Bronchial epithelial cell (primary cell): ENCODE measurements at places on chromosomes 4 and X.

DNA sequence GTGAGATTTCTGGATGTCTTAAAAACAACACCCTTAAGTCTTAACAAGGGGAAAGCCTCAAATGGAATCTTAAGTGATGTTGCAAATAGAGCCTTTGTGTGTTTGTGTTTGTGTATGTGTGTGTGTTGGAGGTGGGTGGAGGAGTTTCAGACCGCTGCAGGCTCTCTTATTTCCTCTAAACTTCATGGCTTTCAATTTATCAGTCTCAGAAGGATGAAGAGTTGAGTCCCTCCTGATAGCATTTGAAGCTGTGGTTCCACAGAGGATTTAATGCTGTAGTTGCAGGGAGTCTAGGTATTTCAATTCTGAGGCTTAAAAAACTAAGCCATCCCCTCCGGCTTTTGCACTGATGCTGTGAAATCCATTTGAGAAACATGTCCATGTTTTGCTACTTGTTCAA is 4.3 kb upstream of the AGA start:
- DNase-seq, result no peak

DNA sequence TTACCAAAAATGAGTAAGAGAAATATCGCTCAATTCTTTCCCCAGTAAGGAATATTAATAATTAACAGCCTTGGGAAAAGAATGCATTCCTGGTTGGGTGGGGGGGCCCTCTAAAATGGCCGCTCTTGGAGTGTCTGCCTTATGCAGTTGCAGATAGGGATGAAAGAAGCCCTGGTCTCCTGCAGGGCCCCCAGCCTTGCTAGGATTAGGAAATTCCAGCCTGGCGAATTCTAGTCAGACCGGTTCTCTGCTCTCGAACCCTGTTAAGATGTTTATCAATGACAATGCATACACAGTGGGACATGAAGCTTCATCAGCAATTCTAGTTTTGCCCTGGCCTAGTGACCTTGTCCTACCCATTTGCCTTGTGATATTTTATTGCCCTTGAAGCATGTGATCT is 1047.7 kb upstream of the GRID2 start:
- no peak for DNase-seq

DNA sequence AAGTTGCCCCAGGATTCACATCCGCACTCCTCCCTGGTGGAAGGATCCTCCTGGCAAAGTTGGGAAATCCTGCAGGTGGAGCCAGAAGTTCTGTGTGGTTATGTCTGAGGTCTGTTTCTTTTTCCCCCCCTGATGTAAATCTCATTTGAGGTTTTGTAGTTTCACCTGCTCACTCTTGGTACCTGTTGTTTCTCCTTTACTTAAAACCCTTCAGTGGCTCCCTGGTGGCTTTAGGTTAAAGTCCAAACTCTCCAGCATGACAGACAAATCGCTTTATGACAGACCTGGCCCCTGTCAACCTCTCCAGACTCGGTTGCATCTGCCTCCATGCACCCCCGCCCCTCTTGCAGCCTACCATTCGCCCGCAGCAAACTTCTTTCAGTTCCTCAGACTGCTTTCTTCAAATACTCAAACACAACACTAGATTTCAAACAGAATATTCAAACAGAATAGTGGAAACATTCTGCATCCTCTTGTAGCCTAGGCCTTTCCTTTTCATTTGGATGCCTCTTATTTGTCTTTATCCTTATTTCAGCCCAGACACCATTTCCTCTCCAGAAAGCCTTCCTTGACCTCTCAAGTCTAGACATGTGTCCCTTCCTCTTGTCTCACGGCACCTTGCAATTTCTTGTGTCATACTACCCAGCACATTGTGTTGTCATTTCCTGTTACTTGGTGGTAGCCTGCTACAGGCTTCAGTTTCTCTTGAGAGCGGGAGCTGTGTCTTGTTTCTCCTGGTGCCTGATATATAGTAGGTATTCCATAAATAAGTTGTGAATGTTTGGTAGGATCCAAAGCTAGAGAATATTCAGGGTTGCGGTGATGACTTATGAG is 24.8 kb downstream of the IL13RA1 start:
- DNase-seq, result peak; percentile 84

DNA sequence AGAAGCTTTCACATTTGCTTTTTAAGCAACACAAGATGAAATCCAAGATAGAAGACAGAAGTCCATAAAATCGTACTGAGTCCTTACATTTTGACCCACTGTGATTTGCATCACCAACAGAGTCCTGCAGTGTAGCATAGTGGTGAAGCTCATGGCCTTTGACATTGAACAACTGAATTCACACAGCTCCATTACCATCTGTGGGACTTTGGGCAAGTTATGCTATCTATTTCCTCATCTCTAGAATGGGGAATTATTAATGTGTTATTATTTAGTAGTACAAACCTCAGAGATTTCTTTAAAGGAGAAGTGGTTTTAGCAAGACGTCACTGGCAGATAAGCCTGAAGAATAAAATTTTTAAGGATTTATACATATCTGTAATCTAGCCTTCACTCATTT is 10.7 kb downstream of the GPRIN3 start:
- DNase-seq, result no peak

GRCh38 chr4:184980261-184980660 is 38.0 kb upstream of the HELT start:
- DNase-seq, result peak; percentile 44

GRCh38 chrX:36986231-36986630 is 21.9 kb upstream of the FAM47C start:
- no peak for DNase-seq

GRCh38 chrX:119690921-119691716 is 1.8 kb downstream of the SEPTIN6 start:
- peak; percentile 22 for DNase-seq

- DNase-seq, result no peak
Measured at GRCh38 chrX:69074726-69075125, 90.5 kb downstream of the PJA1 start.

DNA sequence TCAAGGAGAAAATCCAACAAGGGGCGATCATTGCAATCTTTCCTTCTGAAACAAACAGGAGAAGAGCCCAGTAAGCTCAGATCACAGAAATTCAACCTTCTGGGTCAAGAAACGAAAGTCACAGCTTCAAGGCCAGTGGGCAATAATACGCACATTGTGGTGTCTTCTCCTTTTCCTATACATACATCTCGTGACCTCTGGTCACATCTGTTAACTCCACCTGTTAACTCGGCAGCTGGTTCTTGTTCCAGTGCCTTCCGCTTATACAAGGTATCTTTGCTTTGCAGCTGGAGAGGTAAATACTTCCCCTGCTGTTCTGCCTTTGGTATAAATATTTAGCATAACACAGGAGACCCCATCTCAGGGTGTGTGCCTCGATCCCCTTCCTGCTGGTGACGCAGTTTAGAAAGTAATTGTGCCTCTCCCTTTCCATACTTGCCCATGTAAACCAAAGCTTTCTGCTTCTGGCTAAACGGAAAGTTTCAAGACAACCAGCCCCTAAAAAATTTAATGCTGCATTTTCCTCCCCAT is 45.0 kb downstream of the CCDC149 start:
- DNase-seq, result no peak

DNA sequence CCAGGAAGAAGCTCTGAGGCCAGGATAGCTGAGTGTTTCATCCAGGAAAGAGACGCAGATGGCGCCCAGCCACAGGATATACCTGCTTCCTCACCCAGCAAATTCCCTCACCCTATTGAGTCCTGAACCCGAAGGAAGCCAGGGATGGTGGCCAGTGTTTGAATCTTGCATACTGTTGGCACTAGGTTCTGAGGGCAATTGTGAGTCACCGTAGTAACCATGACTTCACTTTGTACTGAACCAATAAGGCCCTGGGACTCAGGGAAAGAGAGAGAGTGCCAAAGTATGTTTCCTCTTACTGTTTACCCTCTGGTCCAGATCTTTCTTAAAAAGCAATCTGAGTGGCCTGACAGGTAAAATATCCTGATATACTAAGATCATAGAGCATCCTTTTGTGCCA is 25.6 kb upstream of the SMIM10L2A start:
- DNase-seq, result peak; percentile 80

DNA sequence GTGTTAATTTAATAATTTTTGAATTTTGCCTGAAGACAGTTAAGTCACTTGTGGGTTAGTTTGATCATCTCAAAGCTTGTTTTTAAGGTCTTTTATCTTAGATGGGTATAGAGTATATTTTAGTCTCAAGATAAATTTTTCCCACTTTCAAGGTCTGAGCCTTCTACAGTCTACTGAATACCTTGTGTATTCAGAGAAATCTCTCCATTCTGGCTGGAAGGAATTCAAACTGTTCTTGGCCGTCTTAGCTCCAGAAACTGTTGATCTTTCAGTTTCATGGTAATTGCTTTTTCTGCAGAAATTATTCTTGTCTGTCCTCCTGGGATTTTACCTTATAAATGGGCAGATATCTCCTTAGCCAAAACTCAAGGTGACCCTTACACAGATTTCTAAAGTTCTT is 97.9 kb downstream of the GC start:
- no peak for DNase-seq

- DNase-seq, result no peak
Measured at GRCh38 chrX:13239272-13239671, 80.6 kb downstream of the ATXN3L start.

DNA sequence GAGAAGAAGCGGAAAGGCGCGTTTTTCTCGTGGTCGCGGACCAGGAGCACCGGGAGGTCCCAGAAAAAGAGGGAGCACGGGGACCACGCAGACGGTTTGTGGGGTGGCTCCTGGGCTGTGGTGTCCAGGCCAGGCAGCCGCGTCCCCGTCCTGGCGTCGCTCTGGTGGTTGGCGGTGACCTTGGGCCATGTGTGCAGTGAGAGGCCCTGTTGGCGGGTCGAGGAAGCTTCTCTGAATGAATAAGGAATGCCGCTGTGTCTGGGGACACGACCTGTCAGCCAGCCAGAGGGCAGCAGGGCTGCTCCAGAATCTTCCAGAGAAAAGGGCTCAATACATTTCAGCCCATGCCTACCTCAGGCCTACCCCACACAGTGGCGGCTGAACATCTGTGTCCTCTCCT is 24.3 kb upstream of the HGFAC start:
- no peak for DNase-seq

DNA sequence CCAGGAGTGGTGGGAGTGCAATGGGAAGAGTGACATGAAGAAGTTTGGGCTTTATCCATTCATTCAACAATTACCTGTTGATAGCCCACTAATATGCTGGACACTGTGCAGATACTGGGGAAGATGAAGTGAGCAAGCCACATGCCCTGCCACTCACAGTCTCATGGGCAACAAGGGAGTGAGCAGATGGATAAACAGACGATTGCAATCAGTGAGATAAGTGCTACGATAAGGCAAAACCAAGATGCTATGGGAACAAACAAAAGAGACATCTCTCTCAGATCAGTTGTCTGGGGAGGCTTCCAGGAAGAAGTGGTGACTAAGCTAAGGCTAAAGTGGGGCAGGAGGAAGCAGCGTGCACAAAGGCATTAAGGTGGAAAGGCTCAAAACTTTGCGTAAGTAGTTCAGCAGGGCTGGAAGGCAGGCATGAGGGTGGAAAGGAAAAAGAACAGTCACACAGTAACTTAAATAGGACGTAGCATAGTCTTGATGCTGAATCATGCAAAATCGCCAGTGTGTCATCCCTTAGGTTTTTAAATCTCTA is 31.7 kb downstream of the GAB3 start:
- peak; percentile 90 for DNase-seq

DNA sequence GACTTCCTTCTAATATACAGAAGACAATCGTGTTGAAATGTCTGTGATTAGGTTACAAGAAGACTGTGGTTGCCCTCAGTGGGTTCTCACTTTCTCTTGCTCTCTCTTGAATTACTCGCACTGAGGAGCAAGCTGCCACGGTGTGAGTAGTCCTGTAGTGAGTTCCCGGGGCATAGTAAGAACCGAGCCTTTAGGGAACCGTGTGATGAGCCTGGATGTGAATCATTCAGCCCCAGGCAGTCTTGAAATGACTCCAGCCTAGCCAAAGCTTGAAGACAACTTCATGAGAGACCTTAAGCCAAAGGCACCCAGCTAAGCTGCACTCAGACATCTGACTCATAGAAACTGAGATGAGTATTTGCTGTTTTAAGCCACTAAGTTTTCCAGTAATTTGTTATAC is 292.7 kb downstream of the SPOCK3 start:
- DNase-seq, result peak; percentile 95

- no peak for DNase-seq
Measured at GRCh38 chr4:184114431-184114830, 103.2 kb downstream of the ENPP6 start.

- peak; percentile 57 for DNase-seq
Measured at GRCh38 chr4:137707626-137708025, 175.3 kb upstream of the PCDH18 start.

GRCh38 chrX:23745786-23746185 is 2.7 kb upstream of the ACOT9 start:
- no peak for DNase-seq

DNA sequence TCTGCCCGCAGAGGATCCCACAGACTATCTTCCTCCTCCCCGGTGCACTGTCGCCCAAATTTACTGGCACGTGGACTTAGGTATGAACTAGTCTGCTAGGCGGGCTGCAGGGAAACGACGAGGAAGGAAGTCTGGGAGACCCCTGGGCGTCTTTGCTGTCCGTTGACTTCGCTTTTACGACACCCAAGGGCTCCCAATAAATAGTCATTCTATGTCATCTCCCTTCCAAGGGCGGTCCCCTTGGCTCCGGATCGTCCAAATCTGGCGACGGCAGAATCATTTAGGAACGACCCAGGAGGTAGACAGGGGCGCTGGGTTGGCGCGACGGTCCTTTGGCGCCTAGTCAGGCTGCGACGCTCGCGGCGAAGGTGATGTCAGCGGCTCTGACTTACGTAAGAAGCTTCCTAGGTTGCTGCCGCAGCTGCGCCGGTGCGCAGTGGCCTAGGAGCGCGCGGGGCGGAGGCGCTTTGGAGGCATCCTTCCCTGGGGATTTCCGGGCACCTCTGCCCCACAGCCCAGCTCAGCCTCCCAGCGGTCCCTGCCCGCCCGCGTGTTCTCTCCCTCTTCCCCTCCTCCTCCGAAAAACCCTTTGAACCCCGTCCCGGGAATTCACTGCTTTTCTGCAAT is 2.2 kb downstream of the NHS start:
- peak; percentile 63 for DNase-seq

GRCh38 chr4:27318740-27319139 is 458.1 kb downstream of the STIM2 start:
- DNase-seq, result peak; percentile 25

DNA sequence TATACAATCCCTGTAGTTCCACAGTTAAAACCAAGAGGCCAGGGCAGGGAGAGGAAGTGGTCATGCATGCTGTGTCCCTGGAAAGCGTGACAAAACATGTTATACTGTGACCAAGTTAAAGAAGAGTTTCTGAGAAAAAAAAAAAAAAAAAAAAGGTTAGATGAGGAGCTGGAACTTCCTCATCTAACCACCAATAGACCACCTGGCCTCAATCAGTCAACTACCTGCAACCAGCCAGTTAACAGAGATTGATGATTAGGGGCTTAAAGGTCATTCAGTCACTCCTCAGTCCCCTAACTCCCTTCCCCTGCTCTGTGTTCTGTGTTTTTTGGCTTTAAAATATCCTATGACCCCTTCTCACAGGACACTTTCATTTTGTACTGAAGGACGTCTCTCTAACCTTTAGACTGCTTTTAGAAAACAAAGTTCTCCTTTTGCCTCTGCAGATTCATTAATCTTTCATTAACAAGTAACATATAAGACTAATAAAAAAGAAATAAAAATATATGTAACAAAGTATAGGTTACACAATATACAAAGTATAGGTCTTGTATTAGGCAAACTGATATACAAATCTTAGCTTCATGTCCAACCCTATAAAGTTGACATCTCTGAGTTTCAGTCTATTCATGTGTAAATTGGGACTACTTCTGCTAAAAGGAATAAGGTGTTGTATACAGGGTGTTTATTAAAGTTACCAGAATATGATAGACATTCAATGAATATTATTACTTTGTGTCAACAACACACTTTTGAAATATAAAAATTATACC is 179.1 kb upstream of the NDST4 start:
- no peak for DNase-seq

GRCh38 chrX:134749706-134750445 is 91.6 kb upstream of the PLAC1 start:
- no peak for DNase-seq

- peak; percentile 48 for DNase-seq
Measured at GRCh38 chr4:105140684-105141490, 5.8 kb upstream of the TET2 start.
